ENCODE measurements at places on chromosomes 11 and 22.

DNA sequence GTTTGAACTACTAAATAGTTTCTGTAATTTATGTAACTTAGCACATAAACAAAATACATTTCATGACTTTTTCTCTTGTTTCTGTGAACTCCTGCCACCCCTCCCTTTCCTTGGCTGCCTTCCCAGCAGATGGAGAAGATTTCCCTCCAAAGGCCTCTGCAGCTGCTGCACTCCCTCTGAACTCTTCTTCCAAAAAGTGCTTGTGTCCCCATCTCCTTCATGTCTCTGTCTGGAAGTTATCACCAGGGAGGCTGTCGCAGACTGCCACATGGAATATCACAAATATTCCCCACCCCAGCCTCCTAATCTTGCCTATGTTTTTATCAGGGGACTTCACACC is 1068.3 kb downstream of the OPCML start:
- DNase-seq = no peak

DNA sequence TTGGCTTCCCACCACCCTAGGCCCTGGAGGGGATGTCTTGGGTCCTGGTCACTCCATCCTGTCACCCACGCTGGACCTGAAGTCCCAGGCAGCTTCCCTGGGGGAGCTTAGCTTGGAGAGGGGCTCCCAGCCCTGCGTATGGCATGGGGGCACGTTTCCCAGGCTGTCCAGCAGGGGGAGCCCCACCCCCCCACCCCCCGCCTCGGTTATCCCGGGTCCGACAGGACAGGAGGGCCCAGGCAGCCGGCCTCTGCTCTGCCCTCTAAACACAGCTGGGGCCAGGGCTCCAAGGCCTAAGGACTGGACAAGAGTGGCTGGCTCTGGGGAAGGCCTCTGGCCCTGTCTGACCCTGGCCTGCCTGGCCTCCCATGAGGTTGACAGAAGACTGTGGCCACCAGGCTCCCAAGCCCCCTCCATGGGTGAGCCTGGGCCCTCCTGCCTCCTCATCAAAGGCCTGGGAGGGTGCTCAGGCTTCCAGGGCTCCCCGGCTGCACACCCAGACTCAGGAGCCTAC is 104.8 kb downstream of the NECTIN1 start:
- no peak for DNase-seq

GRCh38 chr11:62103986-62104385 is 19.8 kb upstream of the INCENP start:
- no peak for DNase-seq

- peak; percentile 74 for DNase-seq
Measured at GRCh38 chr22:28896611-28897010, 13.2 kb downstream of the ZNRF3 start.

GRCh38 chr11:61150706-61151544 is 10.3 kb downstream of the VPS37C start:
- no peak for DNase-seq

DNA sequence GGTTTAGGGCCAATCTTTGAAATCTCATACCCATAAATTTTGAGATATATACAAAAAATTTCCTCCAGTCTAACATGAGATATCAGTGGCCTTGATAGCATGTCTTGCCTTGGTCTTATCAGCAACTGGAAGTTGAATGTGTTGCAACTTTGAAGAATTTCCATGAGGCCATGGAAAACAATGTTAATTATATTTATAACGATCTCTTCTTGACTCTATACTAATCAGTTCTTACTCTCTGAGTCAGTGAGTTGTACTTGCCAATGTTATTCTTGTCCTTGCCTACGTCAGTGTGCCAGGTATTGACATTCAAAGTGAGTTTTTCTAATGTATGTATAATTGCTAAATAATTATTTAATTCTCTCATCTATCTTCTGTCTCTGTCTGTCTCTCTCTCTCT is 535.1 kb downstream of the KCNA4 start:
- no peak for DNase-seq

DNA sequence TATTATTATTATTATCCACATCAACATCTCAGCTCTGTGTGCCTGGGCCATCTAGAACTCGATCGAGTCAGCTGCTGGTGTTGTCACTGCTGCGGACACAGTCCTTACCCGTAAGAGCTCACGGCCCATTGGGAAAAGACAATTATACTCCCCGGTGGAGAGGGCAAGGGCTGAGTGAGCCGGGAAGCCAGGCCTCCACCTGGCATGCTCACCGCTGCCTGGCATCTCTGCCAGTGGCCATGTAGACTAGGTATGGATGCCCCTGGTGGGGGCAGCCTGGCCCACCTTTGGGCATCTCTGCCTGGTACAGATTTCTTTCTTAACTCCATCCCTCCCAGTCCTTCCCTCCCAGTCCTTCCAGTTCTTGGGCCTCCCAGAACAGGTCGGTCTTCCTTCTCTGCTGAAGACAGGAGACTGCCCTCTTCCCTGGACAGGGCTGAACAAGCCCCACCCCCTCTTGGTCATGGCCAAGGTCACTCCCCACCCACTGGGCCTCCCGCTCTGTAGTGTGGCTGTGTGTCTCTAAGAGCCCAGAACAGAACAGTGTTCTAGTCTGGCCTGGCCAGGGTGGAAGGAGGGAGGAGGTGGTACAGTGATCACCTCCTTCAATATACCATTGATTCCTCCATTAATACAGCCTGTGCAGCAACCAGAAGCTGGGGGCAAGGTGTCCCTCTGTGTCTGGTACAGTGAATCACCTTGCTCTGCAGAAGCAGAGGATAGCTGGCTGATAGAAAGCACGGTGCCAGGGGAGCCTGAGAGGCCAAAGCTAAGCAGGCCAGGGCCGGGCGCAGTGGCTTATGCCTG is 57.7 kb downstream of the FLRT1 start:
- no peak for DNase-seq

- DNase-seq = no peak
Measured at GRCh38 chr11:116422956-116423600, 349.7 kb downstream of the BUD13 start.

GRCh38 chr22:43829904-43830851 is 18.1 kb upstream of the EFCAB6 start:
- DNase-seq = peak; percentile 43
